ENCODE measurements at places on chromosomes 5 and 9.
A peak's percentile ranks its signal among the peaks of the same experiment; 100 is the strongest.

GRCh38 chr5:43874772-43875171, 271.8 kb downstream of the NNT start:
- DNase-seq, result no peak

DNA sequence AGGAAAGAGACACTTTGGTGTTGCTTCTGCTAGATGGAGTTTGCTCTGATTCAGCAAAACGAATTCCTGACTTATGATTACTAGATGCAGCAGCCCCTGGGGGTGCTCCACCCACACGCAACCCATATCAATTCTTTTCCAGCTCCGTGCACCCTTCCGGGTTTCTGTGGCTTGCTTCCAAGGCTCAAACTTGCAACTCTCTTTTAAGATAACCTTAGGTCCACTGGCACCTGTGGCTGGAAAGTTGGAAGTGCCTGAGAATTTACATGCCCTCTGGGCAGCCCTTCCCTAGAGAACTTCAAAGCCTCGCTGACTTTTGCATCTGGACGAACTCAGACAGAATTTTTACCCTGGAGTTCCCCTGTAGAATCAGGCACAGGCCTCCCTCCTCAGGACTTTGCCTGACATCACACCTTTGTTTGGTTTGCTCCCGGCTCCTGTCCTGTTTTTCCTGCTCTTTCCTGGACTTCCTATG, 224.9 kb downstream of the SNX18 start:
- no peak for DNase-seq

GRCh38 chr5:115599924-115600323, 2.4 kb downstream of the TICAM2 start:
- DNase-seq, result no peak

DNA sequence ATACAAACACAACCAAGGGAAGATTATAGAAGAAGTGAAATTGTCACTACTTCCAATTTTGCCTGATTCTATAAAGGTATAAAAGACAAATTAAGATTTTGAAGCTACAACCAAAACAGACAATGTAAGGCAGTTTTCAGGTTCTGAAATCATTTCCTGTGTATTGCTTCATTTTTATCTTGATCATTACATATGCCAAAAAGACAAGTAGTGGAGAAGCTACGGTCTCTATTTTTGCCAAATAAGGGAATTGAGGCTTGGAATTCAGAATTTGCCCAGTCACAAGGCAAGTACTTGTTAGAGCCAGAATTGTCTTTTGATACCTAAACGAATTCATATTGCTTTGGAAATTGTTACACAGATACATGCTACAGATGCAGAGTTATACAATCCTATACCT, 20.6 kb downstream of the EDIL3 start:
- DNase-seq, result no peak

DNA sequence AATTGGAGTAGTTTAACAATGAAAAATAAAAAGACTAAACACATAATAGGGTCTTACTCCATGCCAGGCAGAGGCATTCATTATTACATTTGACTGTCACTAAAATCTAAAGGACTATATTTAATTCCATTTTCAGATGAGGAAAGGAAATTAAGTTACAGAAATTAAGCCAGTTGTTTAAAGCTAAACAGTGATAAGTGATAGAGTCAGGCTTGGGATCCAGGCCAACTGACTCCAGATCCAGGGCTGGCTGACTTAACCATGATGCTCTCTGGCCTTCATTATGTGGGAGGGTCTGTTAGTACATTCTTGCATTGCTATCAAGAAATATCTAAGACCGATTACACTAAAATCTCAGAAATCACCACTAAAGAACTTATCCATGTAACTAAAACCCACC, 107.2 kb downstream of the ARHGEF28 start:
- DNase-seq, result no peak

- no peak for DNase-seq
These were observed 137.0 kb downstream of the WDR41 start for GRCh38 chr5:77355080-77355479.

GRCh38 chr5:168211936-168212335, 79.5 kb upstream of the WWC1 start:
- no peak for DNase-seq

GRCh38 chr5:59709346-59709821, 184.1 kb downstream of the PDE4D start:
- no peak for DNase-seq

GRCh38 chr5:136042156-136042555, 13.4 kb downstream of the TGFBI start:
- no peak for DNase-seq

DNA sequence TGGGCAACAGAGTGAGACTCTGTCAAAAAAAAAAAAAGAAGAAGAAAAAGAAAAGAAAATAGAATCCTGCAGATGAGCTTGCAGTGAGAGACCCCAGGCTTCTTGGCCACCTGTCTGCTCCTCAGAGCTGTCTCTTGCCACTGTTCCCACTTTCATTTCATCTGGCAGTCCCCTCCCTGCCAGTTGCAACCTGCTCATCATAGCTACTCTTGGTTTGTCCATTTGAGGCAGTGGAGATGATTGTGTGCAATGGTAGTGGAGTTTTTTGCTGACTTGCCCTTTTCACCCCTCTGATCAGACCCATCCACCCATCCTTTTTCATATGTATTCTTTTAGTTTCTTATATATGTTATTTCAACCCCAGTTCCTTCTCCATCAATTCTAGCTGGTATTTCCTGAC, 28.7 kb downstream of the ANKRD33B start:
- peak; percentile 62 for DNase-seq

- DNase-seq, result no peak
These were observed 276.3 kb downstream of the EPB41L4A start for GRCh38 chr5:112142769-112143270.

- no peak for DNase-seq
These were observed 1.9 kb upstream of the HINT2 start for GRCh38 chr9:35816708-35817107.

DNA sequence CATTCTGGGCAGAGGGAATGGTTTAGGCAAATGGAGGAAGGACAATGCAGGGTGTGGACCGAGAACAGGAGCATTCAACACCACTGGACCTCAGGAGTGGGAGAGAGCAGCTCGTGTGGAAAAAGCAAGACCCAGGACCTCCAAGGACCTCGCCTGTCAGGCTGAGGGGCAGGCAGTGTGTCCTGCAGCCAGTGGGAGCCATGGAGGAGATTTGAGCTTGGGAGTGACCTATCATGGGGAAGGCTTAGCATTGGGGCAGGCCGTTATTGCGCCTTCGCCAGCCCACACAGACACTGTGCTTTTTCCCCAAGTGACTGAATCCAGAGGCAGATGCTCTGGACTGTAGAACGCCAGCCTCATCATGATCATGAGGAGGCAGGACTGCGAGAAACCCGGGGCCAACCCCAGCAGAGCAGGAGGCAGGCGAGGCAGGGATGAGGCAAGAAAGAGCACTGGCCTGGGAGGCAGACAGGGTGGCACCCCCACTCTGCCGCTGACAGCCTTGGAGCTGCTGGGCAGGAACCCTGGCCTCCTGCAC, 3.3 kb downstream of the CDHR2 start:
- no peak for DNase-seq

GRCh38 chr5:61449804-61450492, 117.9 kb downstream of the ZSWIM6 start:
- no peak for DNase-seq

- no peak for DNase-seq
These were observed 31.6 kb upstream of the N4BP3 start for GRCh38 chr5:178081571-178082243.

DNA sequence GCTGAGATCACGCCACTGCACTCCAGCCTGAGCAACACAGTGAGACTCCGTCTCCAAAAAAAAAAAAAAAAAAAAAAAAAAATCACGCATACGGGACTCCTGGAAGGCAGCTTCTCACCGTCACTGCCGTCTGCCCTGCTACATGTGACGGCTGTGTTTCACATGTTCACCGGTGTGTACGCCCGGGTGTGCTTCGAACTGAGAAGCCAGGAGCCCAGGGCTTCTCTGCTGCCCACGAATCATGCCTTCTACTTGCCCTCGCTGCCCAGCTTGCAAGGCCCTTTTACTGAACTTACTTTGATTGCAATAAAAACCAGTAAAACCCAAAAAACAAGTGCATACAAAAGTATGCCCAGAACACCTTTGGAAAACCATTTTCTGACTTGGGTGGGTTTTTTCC, 5.8 kb upstream of the NKD2 start:
- no peak for DNase-seq

DNA sequence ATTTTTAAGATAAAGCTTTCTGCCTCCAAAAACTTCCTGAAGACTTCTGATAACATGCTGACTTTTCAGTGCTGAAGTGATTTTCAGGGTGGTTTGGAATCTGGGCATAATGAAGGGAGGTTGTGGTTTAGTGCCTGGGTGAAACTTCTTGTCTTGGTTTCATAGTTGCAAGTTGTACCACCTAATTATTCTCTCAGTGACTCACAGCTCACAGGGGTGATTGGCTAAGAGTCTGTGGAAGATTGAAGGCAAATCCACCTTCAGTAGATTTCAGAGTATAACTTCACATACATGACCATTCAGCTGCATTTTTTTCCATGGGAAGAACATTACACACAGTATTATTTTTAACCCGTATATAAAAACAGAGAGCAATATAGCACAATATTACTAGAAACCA, 199.9 kb downstream of the PTTG1 start:
- no peak for DNase-seq

- no peak for DNase-seq
These were observed 599 bp downstream of the LYRM7 start for GRCh38 chr5:131171276-131171810.

- no peak for DNase-seq
These were observed 31.6 kb downstream of the NEURL1B start for GRCh38 chr5:172672681-172673080.

DNA sequence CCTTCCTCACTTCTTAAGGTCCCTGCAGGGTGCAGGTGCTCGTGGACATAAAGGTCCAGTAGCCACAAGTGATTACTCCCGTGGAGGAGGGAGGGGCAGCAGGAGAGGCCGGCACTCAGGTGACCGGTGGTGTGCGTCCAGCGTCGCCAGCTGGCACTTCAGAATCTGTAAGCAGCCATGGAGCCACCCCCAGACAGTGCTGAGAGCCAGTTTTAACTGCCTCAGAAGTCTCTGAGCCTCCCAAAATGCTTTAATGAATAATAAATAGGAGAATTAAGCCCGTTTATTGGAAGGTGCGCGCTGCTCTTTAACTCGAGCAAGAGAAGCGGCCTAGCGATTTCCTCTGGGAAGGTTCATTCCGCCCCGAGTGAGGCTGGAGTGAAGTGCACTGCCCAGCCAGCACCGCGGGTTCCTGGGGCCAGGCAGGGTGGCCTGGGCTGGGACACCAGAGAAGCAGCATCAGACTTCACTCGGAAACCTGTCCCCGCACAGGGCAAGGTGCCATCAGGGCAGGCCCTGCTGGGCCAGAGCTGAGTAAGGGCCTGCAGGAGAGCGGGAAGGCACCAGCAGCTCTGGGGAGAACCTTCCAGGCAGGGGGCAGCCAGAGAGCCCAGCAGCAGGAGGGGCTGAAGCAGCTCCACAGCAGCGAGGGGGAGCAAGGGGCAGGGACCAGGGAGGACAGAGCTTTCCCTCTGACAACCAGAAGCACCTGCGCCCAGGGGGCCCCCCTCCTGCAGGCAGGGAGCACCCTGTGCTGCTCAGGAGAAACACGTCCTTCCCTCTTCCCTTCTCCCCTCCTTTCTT, 61.2 kb downstream of the VAV2 start:
- DNase-seq, result no peak

DNA sequence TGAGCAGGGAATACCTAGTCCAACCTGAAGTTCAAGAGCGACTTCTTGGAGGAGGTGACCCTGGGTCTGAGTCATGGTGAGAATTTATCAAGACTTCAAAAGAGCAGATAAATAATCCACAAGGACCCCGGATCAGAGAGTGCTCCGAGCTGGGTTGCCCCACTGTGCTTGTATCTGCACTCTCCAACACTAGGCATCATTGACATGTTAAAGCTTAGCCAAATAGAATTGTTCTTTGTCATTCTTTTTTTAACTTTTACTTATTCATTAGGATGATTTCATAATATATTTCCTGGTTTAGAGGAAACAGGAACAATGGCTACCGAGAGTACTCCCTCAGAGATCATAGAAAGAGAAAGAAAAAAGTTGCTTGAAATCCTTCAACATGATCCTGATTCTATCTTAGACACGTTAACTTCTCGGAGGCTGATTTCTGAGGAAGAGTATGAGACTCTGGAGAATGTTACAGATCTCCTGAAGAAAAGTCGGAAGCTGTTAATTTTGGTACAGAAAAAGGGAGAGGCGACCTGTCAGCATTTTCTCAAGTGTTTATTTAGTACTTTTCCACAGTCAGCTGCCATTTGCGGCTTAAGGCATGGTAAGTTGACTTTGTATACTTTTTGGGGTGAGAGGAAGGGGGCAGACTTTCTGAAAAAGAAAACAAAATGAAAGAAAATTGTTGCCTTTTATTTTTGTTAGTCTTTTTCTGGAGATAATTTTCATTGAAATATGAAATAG, at the start of gene CARD6:
TSS of gene CARD6 (plus strand) at position 300 of the 738 bp plus-strand sequence. CDS start at position 316, 16 bp downstream.
- DNase-seq, result peak; percentile 28

- no peak for DNase-seq
These were observed 25.9 kb upstream of the MEGF9 start for GRCh38 chr9:120740132-120740531.

- no peak for DNase-seq
These were observed 15.0 kb downstream of the CNTFR start for GRCh38 chr9:34574571-34574970.

DNA sequence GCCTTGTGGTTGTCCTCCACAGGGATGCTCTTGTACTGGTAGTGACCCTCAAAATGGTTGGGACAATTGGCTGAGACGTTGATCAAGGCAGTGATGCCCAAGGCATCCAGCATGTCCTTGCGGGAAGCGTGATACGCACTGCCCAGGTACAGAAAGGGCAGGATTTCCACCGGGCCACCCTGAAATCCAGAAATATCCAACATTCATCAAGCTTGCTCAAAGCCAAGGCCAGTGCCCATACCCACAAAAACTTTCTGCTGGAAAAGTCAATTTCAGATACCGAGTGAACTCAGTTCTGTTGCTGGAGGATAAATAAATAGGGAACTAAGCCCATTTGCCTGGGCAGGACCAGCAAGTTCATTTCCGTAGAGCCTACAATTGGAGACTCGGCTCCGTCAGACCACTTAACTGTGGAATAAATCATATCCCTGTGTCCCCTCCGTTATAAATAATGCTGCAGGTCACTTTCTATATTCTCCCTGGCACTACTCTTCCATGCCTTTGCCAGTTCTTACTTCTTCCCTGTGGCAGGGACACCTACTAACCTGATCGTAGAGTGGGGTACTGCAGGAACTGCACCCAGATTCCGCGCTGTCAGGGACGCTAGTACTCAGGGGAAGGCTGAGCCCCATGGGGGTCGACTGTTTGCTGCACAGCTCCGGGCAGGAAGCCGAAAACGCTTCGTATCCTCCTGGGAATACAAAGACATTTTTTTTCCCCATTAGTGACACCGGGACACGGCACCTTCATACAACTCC, 1.2 kb downstream of the DUSP1 start:
- DNase-seq, result no peak

- no peak for DNase-seq
These were observed 265.5 kb downstream of the CWC27 start for GRCh38 chr5:65034029-65034812.
